Muscle of leg (tissue), 16 donors: ENCODE measurements at places on chromosomes 1 and 21. TPM values are rescaled to one million over a fixed set of nuclear protein-coding genes. Genes with fewer than 3 reads are reported as not detected.

The TMPRSS2 gene
- total RNA-seq, result not detected

The WDR26 gene
- 39.8 TPM for total RNA-seq

The SAMD11 gene
- total RNA-seq, result 8.1 TPM

The GPR25 gene
- not detected for total RNA-seq

The SHE gene
- 8.2 TPM for total RNA-seq
